Liver (tissue), 10 donors: ENCODE measurements at places on chromosomes 7 and 10. TPM values are rescaled to one million over a fixed set of nuclear protein-coding genes. Genes with fewer than 3 reads are reported as not detected.

- H3K4me1 ChIP-seq = no peaks in the 10 kb centered on the region
- no peaks in the 10 kb centered on the region for H3K27me3 ChIP-seq
- H3K36me3 ChIP-seq = no peaks in the 10 kb centered on the region
- H3K4me3 ChIP-seq = no peak overlapping the region
Observed at GRCh38 chr10:127462643-127463295, 86.3 kb upstream of the NPS start.

DNA sequence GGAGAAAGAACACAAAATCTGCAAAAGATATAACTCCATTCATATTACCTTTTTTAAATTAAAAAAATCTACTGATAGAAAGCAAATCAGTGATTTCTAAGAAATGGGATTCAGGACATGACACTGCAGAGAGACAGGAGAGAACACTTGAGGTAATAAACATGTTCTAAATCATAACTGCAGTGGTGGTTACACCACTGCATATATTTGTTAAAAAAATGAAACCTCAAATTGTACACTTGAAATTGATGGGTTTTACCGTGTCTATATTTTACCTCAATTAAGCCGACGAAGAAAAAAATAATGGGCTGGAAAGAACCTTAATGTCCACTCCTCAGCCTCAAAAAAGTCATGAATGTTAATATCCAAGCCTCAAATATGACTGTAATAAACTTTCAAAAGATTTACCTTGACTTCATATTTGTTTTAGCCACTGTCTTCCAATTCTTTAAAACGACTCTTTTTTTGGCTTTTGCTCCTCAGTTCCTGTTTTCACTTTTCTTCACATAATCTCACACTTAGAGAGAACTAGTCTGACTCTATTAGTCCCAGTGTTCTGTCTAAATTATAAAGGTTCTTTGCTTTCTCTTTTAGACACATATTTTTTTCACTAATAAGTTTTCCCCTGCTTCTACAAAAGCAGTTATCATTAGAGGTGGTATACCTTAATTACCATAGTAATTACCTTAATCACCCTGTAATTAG, 502.4 kb downstream of the GRM8 start:
- no peaks in the 10 kb centered on the region for H3K27me3 ChIP-seq
- H3K4me3 ChIP-seq = no peak overlapping the region
- no peaks in the 10 kb centered on the region for H3K4me1 ChIP-seq
- H3K36me3 ChIP-seq = no peaks in the 10 kb centered on the region

DNA sequence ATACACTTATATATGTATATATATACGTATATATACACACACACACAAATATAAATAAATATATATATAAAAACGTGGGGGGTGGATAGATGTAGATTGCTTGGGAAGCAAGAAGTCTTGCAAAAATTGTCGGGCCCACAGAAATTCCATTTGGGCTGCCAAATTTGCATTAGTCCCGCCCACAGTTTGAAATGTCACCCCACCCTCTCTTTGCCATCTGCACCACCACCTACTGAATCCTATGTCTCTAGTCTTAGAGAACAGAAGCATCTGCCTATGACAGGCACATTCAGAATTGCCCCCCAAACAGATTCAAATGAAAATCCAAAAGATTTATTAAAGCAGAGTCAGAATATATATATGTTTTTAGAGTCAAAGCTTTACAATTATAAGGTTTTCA, 25.6 kb upstream of the CACNA2D1 start:
- H3K4me3 ChIP-seq = no peak overlapping the region
- H3K27me3 ChIP-seq = no peaks in the 10 kb centered on the region
- no peaks in the 10 kb centered on the region for H3K36me3 ChIP-seq
- no peaks in the 10 kb centered on the region for H3K4me1 ChIP-seq
- H3K27ac ChIP-seq = no peak overlapping the region
- no peak for DNase-seq

PCLO gene
- 0.84 TPM for total RNA-seq

CPA4 gene
- total RNA-seq = 0.05 TPM
